ENCODE measurements at places on chromosomes 12 and 14. TPM values are rescaled to one million over a fixed set of nuclear protein-coding genes. Genes with fewer than 3 reads are reported as not detected.
A peak's percentile ranks its signal among the peaks of the same experiment; 100 is the strongest.

- DNase-seq = no peak
Measured at GRCh38 chr12:31853520-31853919, 105.7 kb upstream of the RESF1 start.

GRCh38 chr14:75910048-75910447, 71.7 kb downstream of the TGFB3 start:
- DNase-seq = no peak

Gene LTBR
- not detected for total RNA-seq

- no peak for DNase-seq
Measured at GRCh38 chr12:1445807-1446206, 148.6 kb downstream of the FBXL14 start.

GRCh38 chr12:15830538-15830937, 41.4 kb upstream of the EPS8 start:
- DNase-seq = no peak

DNA sequence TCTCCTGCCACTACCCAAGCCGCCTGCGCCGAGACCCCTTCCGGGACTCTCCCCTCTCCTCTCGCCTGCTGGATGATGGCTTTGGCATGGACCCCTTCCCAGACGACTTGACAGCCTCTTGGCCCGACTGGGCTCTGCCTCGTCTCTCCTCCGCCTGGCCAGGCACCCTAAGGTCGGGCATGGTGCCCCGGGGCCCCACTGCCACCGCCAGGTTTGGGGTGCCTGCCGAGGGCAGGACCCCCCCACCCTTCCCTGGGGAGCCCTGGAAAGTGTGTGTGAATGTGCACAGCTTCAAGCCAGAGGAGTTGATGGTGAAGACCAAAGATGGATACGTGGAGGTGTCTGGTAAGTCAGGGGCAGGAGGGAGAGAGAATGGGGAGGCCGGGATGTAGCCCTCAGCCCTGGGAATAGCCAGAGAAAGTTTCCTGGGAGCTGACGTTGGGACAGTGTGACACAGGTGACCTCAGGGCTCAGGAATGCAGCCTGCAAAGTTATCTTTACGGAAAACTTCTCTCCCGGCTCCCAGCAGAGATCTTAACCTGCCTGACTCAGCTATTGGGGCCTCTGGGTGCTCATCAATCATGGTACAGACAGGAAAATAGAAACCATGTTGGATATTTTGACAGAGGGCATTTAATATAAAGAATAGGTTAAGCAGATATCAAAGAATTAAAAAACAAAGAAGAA, 747 bp downstream of the HSPB8 start:
- no peak for DNase-seq

DNA sequence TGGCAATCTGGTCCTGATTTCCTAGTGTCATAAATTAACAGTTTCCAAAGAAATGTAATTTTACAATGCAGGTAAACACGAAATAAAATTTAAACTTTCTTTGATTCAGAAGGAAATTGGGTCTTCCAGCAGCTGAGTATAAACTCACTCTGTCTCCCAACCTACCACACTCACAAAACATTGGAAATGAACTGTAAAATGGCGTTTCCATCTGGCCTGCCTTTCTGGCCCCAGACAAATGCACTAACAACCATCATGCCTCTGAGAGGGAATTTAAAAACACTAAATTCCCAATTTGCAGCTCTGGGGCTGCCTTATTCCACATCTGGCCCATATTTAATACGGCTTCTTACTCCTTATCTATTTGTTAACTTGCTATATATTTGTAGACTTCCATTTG, 19.3 kb downstream of the ATP2B1 start:
- no peak for DNase-seq

DNA sequence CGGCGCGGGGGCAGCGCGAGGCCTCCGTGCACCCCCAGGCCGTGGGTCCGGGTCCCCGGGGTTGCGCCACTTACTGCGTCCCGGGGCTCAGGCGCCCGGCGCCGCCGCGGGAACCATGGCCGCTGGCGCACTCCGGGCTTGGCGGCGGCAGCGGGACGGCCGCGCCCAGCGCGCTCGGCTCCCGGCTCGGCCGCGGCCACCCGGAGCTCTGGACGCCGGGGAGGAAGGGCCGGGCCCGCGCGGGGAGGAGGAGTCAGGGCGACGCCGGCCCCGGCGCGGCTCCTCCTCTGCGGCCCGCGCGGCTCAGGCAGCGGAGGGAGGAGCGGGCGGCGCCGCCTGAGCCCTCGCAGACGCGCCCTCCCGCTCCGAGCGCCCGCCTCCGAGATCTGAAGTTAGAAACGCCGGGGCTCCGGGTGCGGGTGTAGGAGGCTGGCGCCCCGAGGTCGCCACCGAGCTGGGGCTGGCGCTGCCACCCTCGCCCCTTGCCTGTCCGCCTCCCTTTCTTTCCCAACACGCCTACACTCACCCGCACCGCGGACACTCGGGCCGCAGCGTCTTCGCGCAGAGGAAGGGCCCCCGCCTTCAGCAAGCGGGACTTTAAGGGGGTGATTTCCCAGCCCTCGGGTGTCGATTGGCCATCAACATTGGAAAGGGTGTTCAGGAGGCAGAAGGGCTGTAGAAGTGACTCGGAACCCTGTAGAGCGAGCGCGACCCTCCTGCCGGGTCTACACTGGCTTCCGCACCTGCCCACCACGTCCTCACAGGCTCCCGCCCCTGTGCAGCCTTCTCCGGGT, at the start of gene NIN:
TSS of gene NIN (minus strand) at position 231 of the 794 bp plus-strand sequence. CDS start 9,106 bp downstream, outside the sequence.
- DNase-seq = peak; percentile 61

GRCh38 chr14:101347893-101348777, 213.2 kb upstream of the DIO3 start:
- no peak for DNase-seq

DNA sequence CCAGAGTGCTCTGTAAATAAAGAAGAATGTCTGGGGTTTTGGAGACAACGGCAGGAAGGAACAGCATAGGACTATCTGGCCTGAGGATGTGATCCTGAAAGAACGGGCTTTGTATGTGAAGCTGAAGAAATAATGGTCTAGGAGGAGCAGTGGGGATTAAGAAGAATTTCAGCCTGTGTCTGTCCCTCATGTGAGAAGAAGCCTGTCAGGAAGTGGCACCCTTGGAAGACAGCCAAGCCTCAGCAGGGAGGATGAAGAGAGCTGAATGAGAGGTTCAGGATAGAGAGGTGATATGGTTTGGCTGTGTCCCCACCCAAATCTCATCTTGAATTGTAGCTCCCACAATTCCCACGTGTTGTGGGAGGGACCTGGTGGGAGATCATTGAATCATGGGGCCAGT, 56.9 kb upstream of the TCL1A start:
- no peak for DNase-seq

- no peak for DNase-seq
Measured at GRCh38 chr14:69459122-69459521, 25.4 kb upstream of the PLEKHD1 start.

- DNase-seq = peak; percentile 26
Measured at GRCh38 chr12:49568442-49569162, 660 bp upstream of the MCRS1 start.

DNA sequence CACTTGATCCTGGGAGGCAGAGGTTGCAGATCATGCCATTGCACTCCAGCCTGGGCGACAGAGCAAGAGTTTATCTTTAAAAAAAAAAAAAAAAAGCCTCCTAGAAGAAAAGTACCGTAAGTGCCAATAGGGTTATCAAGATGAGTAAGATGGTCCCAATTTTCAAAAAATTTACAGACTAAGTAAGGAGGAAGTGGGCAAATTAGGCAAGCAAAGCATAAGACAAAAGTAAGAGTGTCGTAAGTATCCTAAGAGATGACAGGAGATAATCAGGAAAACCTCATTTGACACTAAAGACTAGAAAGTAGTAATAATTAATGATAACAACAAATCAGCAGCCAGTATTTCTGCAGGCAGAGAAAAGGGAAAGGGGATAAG, 12.2 kb downstream of the PYM1 start:
- no peak for DNase-seq

GRCh38 chr12:25971654-25972041, 13.2 kb downstream of the RASSF8 start:
- DNase-seq = no peak

Gene PMEL
- 0.69 TPM for total RNA-seq

Gene IAPP
- not detected for total RNA-seq

Gene PPP1R1A
- not detected for total RNA-seq

- DNase-seq = no peak
Measured at GRCh38 chr12:130064999-130065398, 97.3 kb upstream of the FZD10 start.

GRCh38 chr12:118299791-118300460, 72.8 kb downstream of the TAOK3 start:
- no peak for DNase-seq

Gene TRIM9
- total RNA-seq = 0.12 TPM

Gene VAMP1
- total RNA-seq = 67.3 TPM

DNA sequence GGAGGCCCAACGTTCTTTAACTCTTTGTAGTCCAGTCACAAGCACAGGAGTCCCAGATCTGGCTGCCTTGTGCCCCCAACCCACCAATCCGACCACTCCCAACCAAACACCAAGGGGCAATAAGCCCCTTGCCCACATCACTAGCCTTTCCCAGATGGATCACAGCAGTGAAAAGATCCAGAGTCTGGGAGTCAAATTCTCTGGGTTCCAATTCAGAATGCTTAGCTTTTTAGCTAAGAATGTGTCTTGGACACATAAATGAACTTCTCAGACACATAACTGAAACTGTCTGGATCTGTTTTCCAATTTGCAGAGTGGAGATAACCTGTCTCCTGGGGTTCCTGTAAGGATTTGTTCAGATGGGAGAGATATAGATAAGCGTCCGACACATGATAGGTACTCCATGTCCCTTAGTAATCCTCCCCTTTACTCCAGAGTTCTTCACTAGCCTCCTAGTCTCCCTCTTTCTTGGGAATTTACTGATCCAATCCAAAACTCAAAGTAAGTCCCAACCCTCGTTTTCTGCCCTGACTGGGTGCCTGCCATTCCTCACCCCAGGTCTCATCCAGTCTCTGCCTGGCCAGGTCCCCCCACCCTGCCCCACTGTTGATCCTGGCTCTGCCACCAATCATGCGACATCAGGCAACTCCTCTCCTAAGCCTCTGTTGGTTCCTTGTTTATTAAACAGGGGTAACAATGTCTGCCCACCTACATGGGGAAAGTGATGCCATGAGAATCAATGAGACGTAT, 439 bp upstream of the TNFRSF1A start:
- no peak for DNase-seq

Gene GRIP1
- 1.1 TPM for total RNA-seq

Gene DDN
- 0.39 TPM for total RNA-seq

Gene YLPM1
- 93.2 TPM for total RNA-seq

Gene CDCA3
- 1.9 TPM for total RNA-seq

Gene ACSM4
- not detected for total RNA-seq

Gene LRRC9
- total RNA-seq = not detected
